ENCODE measurements at places on chromosomes 6 and 20.

DNA sequence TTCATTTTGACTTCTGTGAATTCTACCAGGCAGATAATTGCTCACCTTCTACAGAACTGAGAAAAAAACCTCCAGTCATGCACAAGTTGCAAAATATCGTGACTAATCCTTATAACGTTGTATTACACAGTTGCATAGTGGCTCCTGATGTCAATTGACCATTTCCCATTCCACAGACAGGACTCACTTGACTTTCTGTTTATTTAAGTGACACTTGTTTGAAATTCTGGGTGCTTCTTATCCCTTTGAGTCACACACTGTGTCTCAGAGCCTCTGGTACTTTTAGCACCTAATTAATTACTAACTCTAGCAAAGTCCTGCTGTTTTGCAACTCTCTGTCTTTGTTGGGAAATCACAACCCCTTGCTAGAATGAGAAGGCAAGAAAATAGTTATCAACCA is 16.2 kb upstream of the RSPO3 start:
- no peak for DNase-seq
- H3K4me1 ChIP-seq: no peaks in the 10 kb centered on the region
- H3K27ac ChIP-seq: no peak overlapping the region

DNA sequence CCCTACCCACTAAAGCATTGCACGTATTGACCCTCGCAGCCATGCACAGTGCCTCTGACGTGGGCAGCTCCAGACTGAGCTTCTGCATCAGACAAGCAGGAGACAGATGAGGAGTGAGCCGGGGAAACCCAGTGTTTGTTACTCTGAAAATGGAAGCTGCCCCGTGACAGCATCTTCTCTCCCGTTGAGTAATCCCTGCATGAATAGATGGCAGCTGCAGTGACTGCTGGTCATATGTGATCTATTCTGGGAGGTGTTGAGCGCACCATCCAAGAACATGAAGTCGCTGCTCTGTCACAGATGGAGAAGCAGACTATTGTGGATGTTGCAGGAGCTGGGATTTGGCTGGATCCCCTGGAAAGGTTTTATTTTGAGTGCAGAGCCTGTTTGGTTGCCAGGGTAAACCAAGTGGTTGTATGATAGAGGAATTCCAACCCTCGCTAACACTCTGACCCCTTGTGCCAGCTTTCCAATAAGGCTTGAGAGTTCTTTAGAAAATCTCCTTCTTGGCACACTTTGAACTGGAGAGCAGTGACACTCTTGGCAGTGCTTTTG is 242.2 kb downstream of the NRN1 start:
- no peaks in the 10 kb centered on the region for H3K27me3 ChIP-seq
- DNase-seq: no peak
- H3K4me1 ChIP-seq: peaks cover 30% of the 10 kb centered on the region
- H3K27ac ChIP-seq: no peak overlapping the region
- H3K36me3 ChIP-seq: peaks cover 4% of the 10 kb centered on the region
- H3K4me3 ChIP-seq: no peak overlapping the region

DNA sequence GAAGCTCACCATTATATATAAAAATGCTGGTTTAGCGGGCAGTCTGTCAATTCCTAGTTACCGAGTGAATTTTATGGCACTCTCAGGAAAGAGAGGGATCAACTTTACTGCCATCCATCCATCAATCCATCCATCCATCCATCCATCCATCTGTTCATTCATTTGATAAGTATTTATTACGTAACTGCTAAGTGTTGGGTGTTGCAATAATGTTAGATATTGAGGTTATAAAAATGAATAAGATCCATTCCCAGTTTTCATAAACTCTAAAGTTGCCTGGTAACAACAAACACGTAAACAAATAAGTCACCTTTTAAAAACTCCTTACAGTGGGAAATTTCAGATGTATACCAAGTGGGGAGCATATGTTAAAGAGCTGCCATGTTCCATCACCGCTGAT is 36.8 kb downstream of the SASH1 start:
- peaks cover 4% of the 10 kb centered on the region for H3K27me3 ChIP-seq
- H3K36me3 ChIP-seq: no peaks in the 10 kb centered on the region
- DNase-seq: no peak
- H3K4me1 ChIP-seq: peaks cover 3% of the 10 kb centered on the region

GRCh38 chr6:24777227-24777626 is 2.5 kb downstream of the GMNN start:
- H3K27me3 ChIP-seq: no peaks in the 10 kb centered on the region
- H3K4me1 ChIP-seq: peaks cover 7% of the 10 kb centered on the region
- no peak for DNase-seq

DNA sequence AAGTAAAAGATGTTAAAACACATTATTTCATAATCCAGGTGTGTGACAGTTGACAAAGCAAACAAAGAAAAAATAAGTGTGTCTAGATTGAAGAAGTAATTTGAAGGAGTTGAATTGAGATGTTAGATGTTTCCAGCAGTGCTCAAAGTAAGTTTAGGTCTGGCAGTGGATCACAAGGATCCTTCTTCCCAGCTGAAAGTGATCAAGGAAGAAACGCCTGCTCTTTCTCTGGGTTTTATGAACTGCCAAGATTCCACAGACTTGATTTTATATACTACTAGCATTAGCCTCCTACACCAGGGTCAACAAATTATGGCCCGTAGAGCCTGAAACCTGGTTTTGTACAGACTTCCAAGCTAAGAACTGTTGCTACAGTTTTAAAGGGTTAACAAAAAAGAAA is 30.3 kb downstream of the STX7 start:
- H3K4me1 ChIP-seq: no peaks in the 10 kb centered on the region
- H3K27ac ChIP-seq: no peak overlapping the region
- peaks cover 2% of the 10 kb centered on the region for H3K36me3 ChIP-seq
- no peak overlapping the region for H3K4me3 ChIP-seq
- no peak for DNase-seq
- no peaks in the 10 kb centered on the region for H3K27me3 ChIP-seq

GRCh38 chr6:166614589-166614988 is 12.5 kb downstream of the RPS6KA2 start:
- no peaks in the 10 kb centered on the region for H3K36me3 ChIP-seq
- no peaks in the 10 kb centered on the region for H3K27me3 ChIP-seq
- no peak overlapping the region for H3K4me3 ChIP-seq
- H3K4me1 ChIP-seq: no peaks in the 10 kb centered on the region

DNA sequence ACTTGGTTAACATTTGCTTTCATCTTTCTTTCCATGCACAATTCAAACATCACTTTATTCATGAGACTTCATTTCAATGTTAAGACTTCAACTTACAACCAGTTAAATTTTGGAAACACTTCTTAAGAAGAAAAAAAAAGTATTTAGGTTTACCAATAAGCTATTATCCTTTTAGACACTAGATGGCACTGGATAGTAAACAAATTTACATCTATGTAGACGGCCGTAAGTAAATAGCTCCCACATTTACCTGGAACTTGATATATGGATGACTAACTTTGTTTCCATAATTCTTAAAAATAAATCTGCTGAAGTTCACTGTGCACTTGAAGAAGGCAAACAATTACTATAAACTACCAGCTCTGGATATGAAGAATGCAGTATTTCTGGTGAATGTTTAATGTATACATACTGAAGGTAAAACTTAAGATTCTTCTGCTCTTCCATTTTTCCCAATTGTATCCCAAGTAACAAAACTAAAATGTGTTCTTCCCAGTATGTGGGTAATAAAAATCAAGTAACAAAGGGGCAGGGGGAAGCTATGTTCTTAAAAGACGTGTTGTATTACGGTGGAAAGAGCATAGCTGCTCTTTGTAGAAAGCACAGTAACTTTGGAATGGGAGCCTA is 130.6 kb upstream of the C6orf118 start:
- H3K4me1 ChIP-seq: no peaks in the 10 kb centered on the region
- DNase-seq: no peak
- no peaks in the 10 kb centered on the region for H3K27me3 ChIP-seq
- no peak overlapping the region for H3K27ac ChIP-seq

DNA sequence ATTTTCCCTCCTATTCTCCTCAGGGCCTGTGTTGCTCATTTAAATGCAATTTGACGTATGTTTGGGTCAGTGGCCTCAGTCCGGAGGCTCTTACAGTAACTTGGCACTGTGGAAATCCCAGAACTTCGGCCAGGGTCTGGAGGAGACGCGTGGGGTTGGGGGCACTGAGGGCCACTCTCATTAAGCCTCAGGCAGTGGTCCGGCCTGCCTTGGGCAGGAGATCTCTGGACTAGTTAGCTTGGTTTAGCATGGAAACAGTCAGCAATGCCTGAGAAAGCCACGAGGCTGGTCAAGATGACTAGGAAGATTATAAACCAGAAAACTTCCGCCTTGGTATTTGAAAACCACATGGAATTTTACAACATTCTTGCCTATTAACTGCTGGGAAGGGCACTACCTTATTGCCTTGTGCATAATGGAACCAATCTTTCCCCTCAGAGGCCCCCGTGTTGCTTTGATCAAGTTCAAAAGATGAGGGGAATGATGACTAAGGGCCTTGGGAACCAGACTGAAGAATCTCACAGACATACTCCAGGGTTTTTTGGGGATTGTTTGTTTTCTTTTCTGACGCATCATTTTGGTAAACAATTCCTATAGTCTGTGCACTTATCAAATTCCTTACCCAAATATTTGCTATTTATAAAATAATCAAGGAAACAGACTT is 206.0 kb upstream of the PREP start:
- no peaks in the 10 kb centered on the region for H3K27me3 ChIP-seq
- H3K27ac ChIP-seq: no peak overlapping the region
- no peaks in the 10 kb centered on the region for H3K36me3 ChIP-seq
- no peak for DNase-seq
- H3K4me3 ChIP-seq: no peak overlapping the region

- H3K36me3 ChIP-seq: peaks cover 9% of the 10 kb centered on the region
- H3K4me1 ChIP-seq: no peaks in the 10 kb centered on the region
Measured at GRCh38 chr6:108336971-108337370, 42.1 kb downstream of the AFG1L start.

GRCh38 chr6:157622427-157622826 is 200.6 kb upstream of the SNX9 start:
- no peak for DNase-seq
- no peak overlapping the region for H3K4me3 ChIP-seq
- H3K27ac ChIP-seq: no peak overlapping the region

DNA sequence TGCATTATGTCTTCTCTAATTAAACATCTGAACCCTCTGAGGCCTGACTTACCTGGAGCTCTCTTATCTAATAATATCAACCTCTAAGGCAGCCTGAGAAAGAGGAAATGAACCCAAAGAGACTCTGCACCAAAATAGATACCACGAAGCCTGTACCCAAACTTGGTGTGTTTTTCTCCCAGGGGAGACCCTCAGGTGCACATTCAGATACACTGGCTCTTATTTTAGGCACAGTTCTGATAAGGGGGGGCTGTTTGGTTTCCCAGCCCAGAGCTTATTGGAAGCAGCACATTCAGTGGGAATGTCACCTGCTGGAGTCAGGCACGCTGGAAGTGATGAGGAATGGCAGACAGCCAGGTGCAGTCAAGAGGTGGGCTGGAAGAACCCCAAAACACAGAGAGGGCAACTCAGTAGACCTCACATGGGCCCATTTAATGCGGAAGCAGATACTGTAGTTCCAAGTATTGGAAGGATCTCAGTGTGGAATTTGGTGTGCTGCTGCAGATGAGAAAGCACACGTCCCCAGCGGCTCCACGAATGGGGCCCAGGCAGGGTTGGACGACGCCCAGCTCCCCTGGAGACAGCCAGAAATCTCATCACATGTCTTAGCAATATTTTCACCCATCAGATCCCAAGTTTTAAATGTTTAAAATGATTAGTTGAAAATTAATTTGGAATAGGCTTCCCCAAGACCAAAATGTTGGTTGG is 9.7 kb upstream of the CCR6 start:
- no peak for DNase-seq
- no peak overlapping the region for H3K27ac ChIP-seq
- H3K4me1 ChIP-seq: peaks cover 82% of the 10 kb centered on the region
- no peak overlapping the region for H3K4me3 ChIP-seq

- DNase-seq: no peak
- H3K4me3 ChIP-seq: no peak overlapping the region
- no peaks in the 10 kb centered on the region for H3K27me3 ChIP-seq
- H3K4me1 ChIP-seq: peaks cover 3% of the 10 kb centered on the region
- H3K27ac ChIP-seq: no peak overlapping the region
- H3K36me3 ChIP-seq: no peaks in the 10 kb centered on the region
Measured at GRCh38 chr6:40398034-40398691, 189.0 kb downstream of the LRFN2 start.

DNA sequence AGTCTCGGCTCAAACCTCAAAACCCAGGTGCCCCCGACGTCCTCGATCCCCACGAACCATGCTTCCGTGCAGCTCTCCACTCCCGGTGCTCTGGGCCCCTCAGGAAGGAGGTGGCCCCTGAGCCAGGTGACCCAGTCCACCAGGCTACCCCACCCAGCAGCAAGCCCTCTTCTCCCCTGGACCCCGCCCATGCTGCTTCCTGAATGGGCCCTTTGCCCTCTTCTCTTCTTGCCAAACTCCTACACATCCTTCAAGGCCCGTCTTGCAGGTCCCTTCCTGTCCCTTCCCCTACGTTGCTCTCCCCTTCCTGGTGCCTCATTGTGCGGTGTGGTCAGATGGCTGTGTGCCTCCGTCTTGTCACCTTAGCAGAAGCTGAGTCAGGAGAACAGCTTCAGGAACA is 3.4 kb upstream of the GATA5 start:
- H3K4me1 ChIP-seq: peaks cover 17% of the 10 kb centered on the region
- H3K36me3 ChIP-seq: peaks cover 2% of the 10 kb centered on the region
- H3K27me3 ChIP-seq: peaks cover 14% of the 10 kb centered on the region

GRCh38 chr6:15194453-15194852 is 51.4 kb upstream of the JARID2 start:
- no peaks in the 10 kb centered on the region for H3K27me3 ChIP-seq
- no peaks in the 10 kb centered on the region for H3K36me3 ChIP-seq
- DNase-seq: no peak
- H3K4me1 ChIP-seq: peaks cover 2% of the 10 kb centered on the region
- no peak overlapping the region for H3K4me3 ChIP-seq
- H3K27ac ChIP-seq: no peak overlapping the region

DNA sequence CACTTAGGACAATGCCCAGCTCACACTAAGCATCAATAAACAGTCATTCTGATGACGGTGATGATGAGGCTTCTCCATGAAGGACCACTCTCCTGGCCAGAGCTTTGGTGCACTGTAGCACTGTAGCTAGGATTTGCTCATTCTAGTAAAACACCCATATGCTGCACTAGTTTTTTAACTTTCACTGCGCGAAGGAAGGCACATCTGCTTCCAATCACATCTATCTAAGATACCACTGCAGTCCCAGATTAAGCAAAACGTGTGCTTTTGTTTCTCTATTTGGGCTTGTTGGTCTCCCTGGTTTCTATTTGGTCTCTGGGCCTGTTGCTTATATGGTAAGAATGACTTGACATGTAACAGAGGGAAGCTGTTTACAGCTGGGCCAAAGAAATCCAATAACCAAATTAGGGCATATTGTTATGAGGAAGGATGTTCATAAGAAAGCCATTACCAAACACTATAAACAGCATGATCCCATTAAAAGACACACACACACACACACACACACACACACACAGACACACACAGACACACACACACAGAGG is 62.4 kb downstream of the FAM229B start:
- H3K4me1 ChIP-seq: no peaks in the 10 kb centered on the region
- peaks cover 12% of the 10 kb centered on the region for H3K27me3 ChIP-seq
- no peaks in the 10 kb centered on the region for H3K36me3 ChIP-seq
- no peak overlapping the region for H3K4me3 ChIP-seq
- H3K27ac ChIP-seq: no peak overlapping the region

GRCh38 chr6:113352029-113352801 is 504.9 kb upstream of the MARCKS start:
- no peak for DNase-seq
- no peak overlapping the region for H3K4me3 ChIP-seq
- H3K4me1 ChIP-seq: no peaks in the 10 kb centered on the region
- H3K27ac ChIP-seq: no peak overlapping the region
- H3K27me3 ChIP-seq: peaks cover 2% of the 10 kb centered on the region
- H3K36me3 ChIP-seq: no peaks in the 10 kb centered on the region

- H3K27me3 ChIP-seq: peaks cover 10% of the 10 kb centered on the region
- DNase-seq: no peak
- H3K4me3 ChIP-seq: no peak overlapping the region
- no peaks in the 10 kb centered on the region for H3K4me1 ChIP-seq
Measured at GRCh38 chr6:53440336-53440945, 91.7 kb upstream of the ELOVL5 start.

All from naive thymus-derived CD8-positive, alpha-beta T cell (primary cell).